CD4-positive, alpha-beta T cell treated with Interleukin-10 for 1 hour (primary cell): ENCODE measurements at places on chromosomes 2 and 18.

DNA sequence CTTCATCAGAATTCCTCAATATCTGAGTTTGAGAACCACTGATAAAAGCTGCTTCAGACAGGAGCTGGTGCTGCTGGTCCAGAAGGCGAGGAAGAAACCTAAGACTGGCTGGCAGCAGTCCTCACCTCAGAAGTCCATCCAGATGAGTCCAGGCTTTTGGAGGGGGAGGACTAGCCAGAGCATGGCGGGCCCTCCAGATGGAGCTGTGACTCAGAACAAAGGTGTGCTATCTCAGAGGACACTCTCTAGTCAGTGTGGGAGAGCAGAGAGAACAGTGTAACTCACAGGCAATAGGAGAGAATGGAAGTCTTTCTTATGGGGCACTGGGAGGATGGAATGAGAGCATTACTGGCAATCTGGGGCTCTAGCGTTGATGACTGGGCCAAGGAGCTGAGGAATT is 191.4 kb downstream of the NYAP2 start:
- DNase-seq, result no peak

- peak; percentile 68 for DNase-seq
These were observed 2.0 kb downstream of the PPP4R1 start for GRCh38 chr18:9612215-9612830.

DNA sequence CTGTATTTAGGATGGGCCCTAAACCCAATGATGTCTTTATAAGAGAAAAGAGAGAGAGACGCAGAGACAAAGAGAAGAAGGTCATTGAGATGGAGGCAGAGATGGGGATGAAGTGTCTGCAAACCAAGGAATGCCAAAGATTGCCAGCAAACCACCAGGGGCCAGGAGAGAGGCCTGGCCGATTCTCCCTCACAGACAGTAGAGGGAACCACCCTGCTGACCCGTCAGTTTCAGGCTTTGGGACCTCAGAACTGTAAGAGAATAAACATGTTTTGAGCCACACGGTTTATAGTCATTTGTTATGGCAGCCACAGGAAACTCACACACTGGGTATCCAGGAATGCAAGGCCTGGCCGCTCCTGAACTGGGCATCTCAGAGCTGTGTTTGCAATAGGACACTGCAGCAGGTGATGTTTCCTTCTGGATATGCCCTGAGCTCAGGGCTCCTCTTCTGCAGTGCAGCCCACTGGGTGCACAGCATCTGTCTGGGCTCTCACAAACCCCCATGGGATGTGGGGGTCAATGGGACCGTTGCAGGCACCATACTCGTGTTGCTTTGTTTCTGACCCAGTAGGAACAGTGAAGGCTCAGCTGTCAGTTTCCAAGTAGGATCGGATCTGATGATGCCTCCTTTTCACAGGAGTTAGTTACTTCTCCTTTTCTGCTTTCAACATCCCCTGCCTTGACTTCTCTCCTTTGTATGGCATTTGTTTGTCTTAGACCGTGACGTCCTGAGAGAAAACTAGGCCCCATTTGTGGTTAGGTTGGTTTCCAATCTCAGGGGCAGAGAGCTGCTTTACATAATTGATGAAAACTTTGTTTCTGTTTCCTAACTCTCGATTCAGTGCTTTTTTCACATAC is 20.8 kb downstream of the PTPN18 start:
- no peak for DNase-seq

- DNase-seq, result no peak
These were observed 346.1 kb downstream of the RPRM start for GRCh38 chr2:153132418-153132817.
